A549 treated with AZD2906 at 1 μM for 4 hours (cell line): ENCODE measurements at places on chromosomes 13 and 19. TPM values are rescaled to one million over a fixed set of nuclear protein-coding genes. Genes with fewer than 3 reads are reported as not detected.

The LRRC8E gene
- total RNA-seq: 5.1 to 6.0 TPM (median 5.5 TPM) in 5 replicates

The STARD13 gene
- total RNA-seq: 5.8 to 6.8 TPM (median 6.2 TPM) in 5 replicates

The PRTN3 gene
- total RNA-seq: 0.15 to 0.60 TPM (median 0.43 TPM) in 5 replicates

The KISS1R gene
- total RNA-seq: 0.25 to 0.48 TPM (median 0.41 TPM) in 5 replicates

The ERVK3-1 gene
- total RNA-seq: 89.5 to 102 TPM (median 92.6 TPM) in 5 replicates

The MBD3L2 gene
- not detected in 5 replicates for total RNA-seq

The SCN1B gene
- 11.1 to 20.6 TPM (median 20.1 TPM) in 5 replicates for total RNA-seq

The DAPK3 gene
- 44.3 to 47.3 TPM (median 45.1 TPM) in 5 replicates for total RNA-seq

The ADM5 gene
- total RNA-seq: 2.9 to 5.7 TPM (median 5.0 TPM) in 5 replicates

The EPSTI1 gene
- total RNA-seq: 0.28 to 0.57 TPM (median 0.41 TPM) in 5 replicates

The YJEFN3 gene
- 1.6 to 4.0 TPM (median 2.9 TPM) in 5 replicates for total RNA-seq
